SK-N-SH (cell line): ENCODE measurements at places on chromosomes 6 and 20. TPM values are rescaled to one million over a fixed set of nuclear protein-coding genes. Genes with fewer than 3 reads are reported as not detected.

GRCh38 chr6:29992807-29993206, 50.5 kb downstream of the HLA-A start:
- no peaks in the 10 kb centered on the region for H3K27me3 ChIP-seq
- H3K27ac ChIP-seq: no peak overlapping the region
- no peak overlapping the region for H3K4me3 ChIP-seq
- H3K36me3 ChIP-seq: no peaks in the 10 kb centered on the region
- H3K4me1 ChIP-seq: peaks cover 14% of the 10 kb centered on the region; the same call in 1 of the 2 replicates
- no peak for DNase-seq

The F13A1 gene
- not detected in 2 replicates for polyA plus RNA-seq

- H3K27me3 ChIP-seq: no peaks in the 10 kb centered on the region
- peaks cover 23% of the 10 kb centered on the region; the same call in 1 of the 2 replicates for H3K4me1 ChIP-seq
- no peaks in the 10 kb centered on the region for H3K36me3 ChIP-seq
- H3K4me3 ChIP-seq: no peak overlapping the region
These were observed 14.2 kb upstream of the PREX1 start for GRCh38 chr20:48841875-48842529.

The MAS1 gene
- polyA plus RNA-seq: not detected in 2 replicates

The FOXQ1 gene
- not detected in 2 replicates for polyA plus RNA-seq

DNA sequence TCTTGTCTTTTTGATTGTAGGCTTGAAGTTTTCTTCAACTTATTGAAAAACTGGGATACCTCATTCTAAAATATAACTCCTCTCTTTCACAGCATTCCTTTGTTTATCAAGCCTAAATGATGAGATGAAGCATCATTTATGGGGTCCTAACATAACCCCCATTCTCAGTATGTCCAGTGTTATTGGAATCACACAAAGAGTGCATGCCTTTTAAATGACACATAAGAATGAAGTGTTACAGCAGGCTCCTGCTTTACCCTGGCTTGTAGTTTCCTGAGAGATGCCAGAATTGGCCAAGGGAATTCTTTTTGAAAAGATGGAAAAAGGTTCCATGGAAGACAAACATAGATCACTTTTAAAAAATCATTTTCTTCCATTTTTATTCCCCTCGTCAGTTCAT, 502.4 kb downstream of the BCKDHB start:
- H3K4me1 ChIP-seq: peaks cover 4% of the 10 kb centered on the region
- no peaks in the 10 kb centered on the region for H3K27me3 ChIP-seq
- no peak overlapping the region for H3K4me3 ChIP-seq
- H3K27ac ChIP-seq: peak overlapping the region; percentile 97
- no peak for DNase-seq
- no peaks in the 10 kb centered on the region for H3K36me3 ChIP-seq

- no peaks in the 10 kb centered on the region for H3K4me1 ChIP-seq
- no peaks in the 10 kb centered on the region for H3K36me3 ChIP-seq
- DNase-seq: no peak
These were observed 310.9 kb downstream of the CDH4 start for GRCh38 chr20:61562897-61563504.

The CLPSL2 gene
- polyA plus RNA-seq: not detected in 2 replicates

- H3K36me3 ChIP-seq: no peaks in the 10 kb centered on the region
- no peaks in the 10 kb centered on the region; the same call in 1 of the 2 replicates for H3K27me3 ChIP-seq
- DNase-seq: no peak
- no peak overlapping the region for H3K4me3 ChIP-seq
These were observed 128.3 kb upstream of the MAP3K7 start for GRCh38 chr6:90715093-90715655.

The BHLHE23 gene
- polyA plus RNA-seq: not detected in 2 replicates

The USP49 gene
- 2.4 and 3.7 TPM in 2 replicates for polyA plus RNA-seq

- H3K4me3 ChIP-seq: no peak overlapping the region
- no peaks in the 10 kb centered on the region for H3K27me3 ChIP-seq
- H3K36me3 ChIP-seq: no peaks in the 10 kb centered on the region
- H3K27ac ChIP-seq: no peak overlapping the region
- no peaks in the 10 kb centered on the region; the same call in 1 of the 2 replicates for H3K4me1 ChIP-seq
These were observed 7.4 kb downstream of the CEP85L start for GRCh38 chr6:118644007-118644406.

- no peak overlapping the region for H3K4me3 ChIP-seq
- no peak overlapping the region; the same call in none of the 2 replicates for H3K27ac ChIP-seq
- H3K36me3 ChIP-seq: no peaks in the 10 kb centered on the region
- peaks cover 10% of the 10 kb centered on the region; the same call in 1 of the 2 replicates for H3K4me1 ChIP-seq
These were observed 60.5 kb downstream of the CYB5R4 start for GRCh38 chr6:83920017-83920416.

GRCh38 chr6:157188213-157188612, 135.1 kb downstream of the TMEM242 start:
- H3K27me3 ChIP-seq: no peaks in the 10 kb centered on the region
- H3K4me1 ChIP-seq: no peaks in the 10 kb centered on the region
- H3K27ac ChIP-seq: no peak overlapping the region
- no peak overlapping the region for H3K4me3 ChIP-seq

DNA sequence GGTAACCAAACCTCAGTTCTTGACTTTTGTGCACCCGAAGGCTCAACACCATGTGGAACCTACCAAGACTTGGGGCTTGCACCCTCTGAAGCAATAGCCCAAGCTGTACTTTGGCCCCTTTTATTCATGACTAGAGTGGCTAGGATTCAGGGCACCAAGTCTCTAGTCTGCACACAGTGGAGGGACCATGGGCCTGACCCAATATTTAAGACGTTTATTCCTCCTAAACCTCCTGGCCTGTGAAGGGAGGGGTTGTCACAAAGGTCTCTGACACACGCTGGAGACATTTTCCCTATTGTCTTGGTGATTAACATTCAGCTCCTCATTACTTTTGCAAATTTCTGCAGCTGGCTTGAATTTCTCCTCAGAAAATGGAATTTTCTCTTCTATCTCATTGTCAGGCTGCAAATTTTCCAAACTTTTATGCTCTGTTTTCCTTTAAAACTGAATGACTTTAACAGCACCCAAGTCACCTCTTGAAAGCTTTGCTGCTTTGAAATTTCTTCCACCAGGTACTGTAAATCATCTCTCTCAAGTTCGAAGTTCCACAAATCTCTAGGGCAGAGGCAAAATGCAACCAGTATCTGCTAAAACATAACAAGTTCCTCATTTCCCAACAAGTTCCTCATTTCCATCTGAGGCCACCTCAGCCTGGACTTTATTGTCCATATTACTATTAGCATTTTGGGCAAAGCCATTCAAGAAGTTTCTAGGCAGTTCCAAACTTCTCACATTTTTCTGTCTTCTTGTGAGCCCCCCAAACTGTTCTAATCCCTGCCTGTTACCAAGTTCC, 481.4 kb upstream of the BTBD3 start:
- no peaks in the 10 kb centered on the region for H3K36me3 ChIP-seq
- no peak for DNase-seq
- peaks cover 3% of the 10 kb centered on the region; the same call in 1 of the 2 replicates for H3K4me1 ChIP-seq
- no peaks in the 10 kb centered on the region for H3K27me3 ChIP-seq
- H3K27ac ChIP-seq: no peak overlapping the region

The SYCP2L gene
- 0.82 and 1.5 TPM in 2 replicates for polyA plus RNA-seq

- H3K4me1 ChIP-seq: peaks cover 40% of the 10 kb centered on the region
- no peak for DNase-seq
- H3K36me3 ChIP-seq: no peaks in the 10 kb centered on the region
- H3K27ac ChIP-seq: peak overlapping the region; percentile 82
- H3K4me3 ChIP-seq: no peak overlapping the region
These were observed 57.0 kb upstream of the CD93 start for GRCh38 chr20:23143098-23143497.

GRCh38 chr6:126015863-126016262, 29.5 kb downstream of the TRMT11 start:
- peaks cover 8% of the 10 kb centered on the region; the same call in 1 of the 2 replicates for H3K4me1 ChIP-seq
- no peaks in the 10 kb centered on the region for H3K27me3 ChIP-seq
- peaks cover 59% of the 10 kb centered on the region for H3K36me3 ChIP-seq
- DNase-seq: no peak

- no peaks in the 10 kb centered on the region for H3K36me3 ChIP-seq
- peaks cover 5% of the 10 kb centered on the region; the same call in 1 of the 2 replicates for H3K4me1 ChIP-seq
- H3K4me3 ChIP-seq: no peak overlapping the region
- no peaks in the 10 kb centered on the region for H3K27me3 ChIP-seq
- no peak for DNase-seq
These were observed 30.0 kb downstream of the MYH7B start for GRCh38 chr20:34985461-34986310.

GRCh38 chr6:137475103-137475502, 19.1 kb downstream of the OLIG3 start:
- H3K36me3 ChIP-seq: no peaks in the 10 kb centered on the region
- no peak overlapping the region for H3K4me3 ChIP-seq
- no peaks in the 10 kb centered on the region for H3K27me3 ChIP-seq
- no peak for DNase-seq
- no peak overlapping the region for H3K27ac ChIP-seq
- H3K4me1 ChIP-seq: no peaks in the 10 kb centered on the region

The NKX2-2 gene
- polyA plus RNA-seq: not detected in 2 replicates

The ELOVL4 gene
- polyA plus RNA-seq: 1.6 and 1.9 TPM in 2 replicates

GRCh38 chr20:50200482-50201104, 10.0 kb downstream of the CEBPB start:
- H3K4me3 ChIP-seq: no peak overlapping the region
- H3K4me1 ChIP-seq: no peaks in the 10 kb centered on the region
- no peak overlapping the region for H3K27ac ChIP-seq
- H3K36me3 ChIP-seq: no peaks in the 10 kb centered on the region
- H3K27me3 ChIP-seq: no peaks in the 10 kb centered on the region
